ENCODE measurements at places on chromosomes 2 and 18. TPM values are rescaled to one million over a fixed set of nuclear protein-coding genes. Genes with fewer than 3 reads are reported as not detected.

EMX1 gene
- not detected for total RNA-seq

UGT1A3 gene
- total RNA-seq, result not detected

INO80B gene
- total RNA-seq, result 23.9 TPM

NPPC gene
- total RNA-seq, result 4.7 TPM

ASXL2 gene
- 42.8 TPM for total RNA-seq

SERPINB11 gene
- not detected for total RNA-seq

ACOXL gene
- 0.14 TPM for total RNA-seq

DCC gene
- total RNA-seq, result not detected

ING5 gene
- total RNA-seq, result 37.7 TPM

RBM44 gene
- total RNA-seq, result 0.52 TPM

LYG1 gene
- 0.81 TPM for total RNA-seq

DNA sequence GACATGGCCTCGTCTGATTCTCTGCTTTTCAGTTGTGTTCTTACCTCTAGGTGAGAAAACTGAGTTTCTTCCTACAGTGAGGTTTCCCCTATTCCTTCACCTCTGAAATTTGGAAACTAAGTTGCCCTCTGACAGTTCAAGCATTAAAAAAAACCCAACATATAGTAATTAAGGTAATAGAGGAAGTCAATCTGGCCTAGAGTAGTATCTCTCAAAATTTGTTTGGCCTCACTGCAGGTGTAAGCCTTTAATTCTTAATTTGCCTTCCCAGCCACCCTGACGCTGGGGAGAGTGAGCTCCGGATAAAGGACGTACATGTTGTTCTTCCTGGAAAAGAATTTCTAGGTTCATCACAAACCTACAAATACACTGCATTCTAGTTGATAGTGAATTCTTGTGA lies 1.4 kb downstream of the CAD start:
- DNase-seq, result no peak

- DNase-seq, result no peak
Observed at GRCh38 chr2:77294474-77294873, 227.7 kb downstream of the LRRTM4 start.

- DNase-seq, result no peak
Observed at GRCh38 chr2:124153713-124154112, 128.6 kb downstream of the CNTNAP5 start.

DNA sequence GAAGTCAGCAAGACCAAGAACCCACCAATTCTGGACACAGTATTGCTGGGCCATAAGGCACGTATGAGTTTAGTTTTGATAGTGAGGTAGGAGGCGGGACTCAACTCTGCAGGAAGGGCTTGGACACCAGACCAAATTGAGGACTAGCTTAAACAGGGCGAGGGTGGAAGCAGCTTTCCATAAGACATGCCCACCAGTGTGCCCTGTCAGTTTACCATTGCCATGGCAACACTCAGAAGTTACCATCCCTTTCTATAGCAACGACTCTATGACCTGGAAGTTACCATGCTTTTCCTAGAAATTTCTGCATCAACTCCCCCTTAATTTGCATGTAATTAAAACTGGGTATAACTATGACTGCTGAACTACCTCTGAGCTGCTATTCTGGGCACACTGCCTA lies 2.8 kb downstream of the M1AP start:
- DNase-seq, result no peak

DNA sequence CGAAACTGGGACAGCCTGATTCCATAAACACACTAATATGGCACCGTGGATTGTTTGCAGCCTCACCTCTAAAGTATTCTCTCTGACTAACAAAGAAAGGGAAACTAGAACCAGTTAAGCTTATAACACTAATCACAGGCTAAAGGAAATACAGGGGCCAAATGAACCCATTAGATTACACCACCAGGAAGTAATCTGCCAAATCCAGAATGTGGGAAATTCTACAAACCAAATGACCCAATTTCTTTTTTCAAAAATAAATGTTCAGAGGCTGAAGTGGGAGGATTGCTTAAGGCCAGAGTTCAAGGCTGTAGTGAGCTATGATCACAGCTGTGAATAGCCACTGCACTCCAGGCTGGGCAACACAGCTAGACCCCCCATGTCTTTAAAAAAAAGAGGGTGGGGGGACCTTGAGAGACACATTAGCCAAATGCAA lies 1.5 kb upstream of the MPPE1 start:
- no peak for DNase-seq

- DNase-seq, result no peak
Observed at GRCh38 chr2:229675569-229675968, 38.8 kb downstream of the DNER start.

DNA sequence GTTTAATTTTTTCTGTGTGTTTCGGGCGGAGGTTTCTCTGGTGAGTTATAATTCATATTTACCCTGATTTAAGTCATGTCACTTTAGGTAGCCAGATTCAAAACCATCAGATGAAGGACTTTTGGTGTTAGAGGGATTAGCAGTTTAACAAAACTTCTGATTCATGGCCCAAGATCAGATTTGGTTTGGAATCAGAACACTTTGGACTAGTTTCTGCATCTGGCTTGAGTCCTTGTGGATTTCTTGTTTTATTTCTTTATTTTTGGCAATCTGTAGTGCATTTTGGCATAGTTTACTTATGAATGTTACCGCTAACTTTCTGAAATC lies 3.5 kb downstream of the NEDD4L start:
- DNase-seq, result no peak

- DNase-seq, result no peak
Observed at GRCh38 chr2:21288739-21289520, 165.2 kb downstream of the TDRD15 start.

DNA sequence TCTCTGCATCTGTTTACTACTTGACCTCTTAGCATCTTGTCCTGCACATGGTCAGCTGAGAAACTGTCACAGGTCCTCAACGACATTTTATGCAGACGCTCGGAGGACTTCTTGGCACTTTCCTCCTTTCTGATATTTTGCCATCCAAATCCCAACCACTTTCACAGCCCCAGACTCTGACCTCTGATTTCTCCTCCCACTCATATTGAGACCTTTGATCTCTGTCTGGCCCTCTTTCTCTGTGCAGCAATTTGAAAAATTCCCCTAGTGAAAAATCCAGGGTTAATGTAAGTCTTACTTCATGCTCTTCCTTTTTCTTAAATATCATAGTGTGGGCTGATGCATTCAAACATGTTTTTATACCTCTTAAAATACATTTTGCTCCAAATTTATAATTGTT lies 273.8 kb downstream of the CCDC102B start:
- no peak for DNase-seq

GRCh38 chr2:46366668-46367052 lies 69.5 kb downstream of the EPAS1 start:
- DNase-seq, result no peak

- DNase-seq, result no peak
Observed at GRCh38 chr18:13369353-13369752, 150.8 kb downstream of the LDLRAD4 start.

DNA sequence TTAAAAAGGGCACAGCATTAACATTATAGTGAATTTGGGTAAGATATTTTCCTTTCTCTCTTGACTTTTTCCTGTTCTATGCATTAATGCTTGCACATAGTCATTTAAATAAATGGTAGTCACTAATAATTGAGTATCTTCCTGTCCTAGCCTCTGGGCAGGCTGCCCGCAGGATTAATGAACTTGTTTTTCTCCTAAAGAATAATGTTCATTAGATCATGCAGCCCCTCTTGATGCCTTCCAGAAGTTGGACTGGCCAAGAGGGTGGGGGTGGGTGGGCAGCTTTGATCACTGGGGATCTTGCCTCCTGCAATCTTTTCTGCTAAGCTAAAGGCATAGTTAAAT lies 514.5 kb upstream of the CDH2 start:
- no peak for DNase-seq

GRCh38 chr2:8656811-8657210 lies 25.0 kb upstream of the ID2 start:
- DNase-seq, result no peak

- DNase-seq, result no peak
Observed at GRCh38 chr2:234631646-234632514, 135.0 kb upstream of the ARL4C start.

DNA sequence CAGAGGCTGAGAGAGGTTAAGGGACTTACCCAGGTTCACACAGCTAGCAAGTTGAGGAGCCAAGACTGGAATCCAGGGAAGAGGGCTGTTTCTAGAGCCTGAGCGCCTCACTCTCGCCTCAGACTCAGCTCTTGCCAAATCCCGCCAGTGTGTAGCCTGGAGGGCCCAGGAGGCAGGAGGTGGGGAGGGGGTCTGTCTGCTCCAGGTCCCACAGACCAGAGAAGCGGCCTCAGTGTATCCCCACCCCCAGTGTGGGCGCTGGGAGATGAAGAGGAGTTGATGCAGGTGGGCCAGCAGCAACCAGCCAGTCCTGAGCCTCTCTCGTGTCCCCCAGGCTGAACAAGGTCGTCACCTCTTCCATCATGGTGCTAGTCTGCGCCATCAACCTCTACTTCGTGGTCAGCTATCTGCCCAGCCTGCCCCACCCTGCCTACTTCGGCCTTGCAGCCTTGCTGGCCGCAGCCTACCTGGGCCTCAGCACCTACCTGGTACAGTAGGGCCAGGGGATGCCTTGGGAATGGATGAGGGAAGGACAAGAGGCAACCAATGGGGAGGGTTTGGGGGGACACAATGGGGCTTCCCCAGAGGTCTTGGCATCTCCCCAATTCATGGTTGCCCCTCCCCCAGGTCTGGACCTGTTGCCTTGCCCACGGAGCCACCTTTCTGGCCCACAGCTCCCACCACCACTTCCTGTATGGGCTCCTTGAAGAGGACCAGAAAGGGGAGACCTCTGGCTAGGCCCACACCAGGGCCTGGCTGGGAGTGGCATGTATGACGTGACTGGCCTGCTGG lies 5.2 kb upstream of the CTDSP1 start:
- DNase-seq, result peak; percentile 25

DNA sequence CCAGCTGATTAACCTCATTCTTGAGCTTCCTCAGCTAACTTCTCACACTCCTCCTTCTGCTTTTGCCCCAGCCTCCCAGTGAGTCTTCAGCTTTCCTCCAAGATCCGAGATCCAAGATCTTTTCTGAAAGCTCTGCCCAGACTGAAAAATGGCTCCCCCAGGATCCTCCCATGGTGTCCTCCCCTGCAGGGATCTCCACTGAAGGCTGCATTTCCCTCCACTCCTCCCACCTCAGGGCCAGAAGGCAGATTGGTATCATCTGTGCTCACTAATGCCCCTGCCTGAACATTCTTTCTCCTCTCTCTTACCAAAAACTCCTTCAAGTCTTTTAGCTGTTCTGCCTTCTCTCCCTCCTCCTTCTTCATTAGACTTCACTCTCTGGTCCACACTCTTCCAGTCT lies 6.1 kb upstream of the FOXI3 start:
- no peak for DNase-seq

DNA sequence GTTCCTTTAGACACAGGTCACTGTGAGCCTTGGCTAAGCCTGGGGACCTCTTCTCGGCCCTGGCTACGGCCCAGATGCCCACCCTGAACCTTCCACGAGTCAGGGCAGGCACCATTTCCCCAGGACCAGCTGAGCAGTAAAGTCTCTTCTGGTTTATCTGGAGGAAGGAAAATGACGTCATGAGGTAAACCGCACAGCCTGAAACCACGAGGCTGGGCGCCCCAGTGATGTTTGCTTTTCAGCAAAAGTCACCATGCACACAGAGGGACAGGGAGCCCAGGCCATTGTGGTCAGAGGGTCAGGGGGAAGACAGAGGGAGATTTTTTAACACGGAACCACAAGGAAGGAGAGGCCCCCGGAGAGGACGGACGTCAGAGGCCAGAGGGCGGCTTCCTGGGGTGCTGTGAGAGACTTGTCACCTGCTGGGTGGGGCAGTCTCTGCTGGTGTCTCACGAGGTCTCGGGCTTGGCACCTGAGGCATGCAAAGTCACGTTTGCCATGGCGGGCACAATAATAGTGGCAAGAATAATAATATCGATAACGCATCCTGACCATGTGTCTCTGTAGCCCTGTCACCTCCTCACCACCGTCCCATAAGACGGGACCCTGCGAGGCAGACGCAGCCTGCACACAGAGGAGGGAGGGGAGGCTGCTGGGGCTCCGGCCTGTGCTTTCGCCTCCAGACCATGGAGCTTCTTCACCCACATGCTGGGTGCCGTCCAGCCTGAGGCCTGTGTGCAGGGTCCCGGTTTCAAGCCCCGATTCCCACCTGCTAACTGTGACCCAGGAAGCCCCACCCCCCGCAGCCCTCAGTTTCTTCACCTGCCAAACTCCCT lies 33.2 kb upstream of the FOSL2 start:
- peak; percentile 93 for DNase-seq

DNA sequence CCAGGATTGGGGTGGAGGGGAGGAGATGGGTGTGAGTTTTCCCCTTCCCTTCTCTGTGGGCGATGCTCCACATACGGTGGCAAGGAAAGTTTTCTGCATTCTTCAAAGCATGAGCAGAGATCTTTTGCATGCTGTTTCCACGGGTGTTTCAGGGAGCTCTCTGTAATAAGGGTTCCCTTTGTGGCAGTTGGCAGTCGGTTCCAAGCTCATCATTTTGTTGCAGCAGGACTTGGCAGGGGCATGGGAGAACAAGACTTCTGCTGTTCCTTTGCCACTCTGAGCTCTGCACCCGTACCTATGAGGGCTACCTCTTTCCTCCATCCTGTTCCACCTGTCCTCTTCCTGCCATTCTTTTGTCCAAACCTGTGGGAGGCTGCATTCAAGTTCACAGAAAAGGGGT lies 71.3 kb upstream of the SPRED2 start:
- DNase-seq, result no peak

- DNase-seq, result no peak
Observed at GRCh38 chr2:233112776-233113452, 52.8 kb downstream of the INPP5D start.

DNA sequence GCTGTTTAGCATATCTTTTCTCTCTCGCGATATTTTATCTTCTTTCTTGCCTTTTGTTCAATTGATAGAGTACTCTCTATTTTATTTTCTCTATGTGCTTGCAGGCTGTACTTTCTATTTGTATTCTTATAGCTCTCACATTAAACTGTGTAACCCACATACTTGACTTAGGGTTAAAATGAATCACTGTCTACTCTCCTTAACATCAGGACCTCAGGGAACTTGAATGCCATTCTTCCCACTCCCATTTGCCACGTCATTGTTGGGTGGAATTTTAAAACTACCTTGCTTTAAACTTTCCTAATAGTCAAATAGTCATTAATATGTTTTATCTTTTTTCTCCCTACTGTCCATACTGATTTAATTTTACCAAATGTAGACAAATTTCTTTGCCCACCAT lies 269.7 kb downstream of the ALPK2 start:
- DNase-seq, result no peak

DNA sequence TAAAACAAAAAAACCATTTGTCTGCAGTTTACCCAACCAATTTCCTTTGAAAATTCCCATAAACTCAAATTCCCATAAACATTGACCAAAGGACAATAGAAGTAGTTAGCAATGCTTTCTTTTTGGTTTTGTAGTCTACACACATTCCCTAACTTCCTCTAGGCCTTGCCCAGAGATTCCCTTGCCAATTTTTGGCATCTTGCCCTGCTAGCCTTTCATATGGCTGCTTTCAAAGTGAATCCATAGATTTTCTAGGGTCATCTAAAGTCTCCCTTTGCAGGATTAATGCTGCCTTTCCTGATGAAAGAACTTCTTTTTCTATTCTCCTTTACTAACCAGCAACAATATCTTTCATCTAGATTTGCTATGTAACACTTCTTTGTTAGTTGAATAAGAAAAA lies 33.4 kb downstream of the THSD7B start:
- DNase-seq, result no peak

- DNase-seq, result no peak
Observed at GRCh38 chr2:48069769-48070168, 163.5 kb upstream of the FBXO11 start.

Data from activated CD8-positive, alpha-beta T cell treated with anti-CD3 and anti-CD28 coated beads for 36 hours (primary cell).